Activated T-cell treated with anti-CD3 and anti-CD28 coated beads for 24 hours (primary cell): ENCODE measurements at places on chromosomes 16 and 17.

DNA sequence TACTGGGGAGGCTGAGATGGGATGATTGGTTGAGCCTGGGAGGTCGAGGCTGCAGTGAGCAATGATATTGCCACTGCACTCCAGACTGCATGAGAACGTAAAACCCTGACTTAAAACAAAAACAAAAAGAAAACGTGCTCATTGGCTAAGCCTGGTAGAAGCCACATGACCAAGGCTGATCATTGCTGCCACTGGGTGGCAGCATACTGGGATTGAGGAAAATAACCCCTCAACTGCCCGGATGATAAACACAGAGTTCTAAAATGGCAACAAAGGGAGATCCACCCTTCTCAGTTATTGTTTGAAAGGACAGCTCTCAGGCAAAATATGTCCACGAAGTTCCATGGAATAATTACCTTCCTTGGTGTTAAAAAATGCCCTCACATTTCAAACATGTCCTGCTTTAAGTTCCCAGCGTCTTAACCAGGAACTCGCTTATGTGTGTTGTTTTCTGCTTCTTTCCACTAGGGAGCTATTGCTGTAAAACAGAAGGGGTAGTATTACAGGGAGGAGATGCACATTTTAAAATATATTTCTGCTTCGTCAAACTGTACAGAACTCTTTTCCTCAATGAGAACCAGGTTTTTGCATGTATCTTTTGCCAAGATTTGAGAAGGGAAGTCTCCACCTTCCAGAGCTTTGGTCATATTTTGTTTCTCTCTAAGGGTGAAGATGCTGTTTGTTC is 675.3 kb downstream of the MAF start:
- DNase-seq, result peak; percentile 38

DNA sequence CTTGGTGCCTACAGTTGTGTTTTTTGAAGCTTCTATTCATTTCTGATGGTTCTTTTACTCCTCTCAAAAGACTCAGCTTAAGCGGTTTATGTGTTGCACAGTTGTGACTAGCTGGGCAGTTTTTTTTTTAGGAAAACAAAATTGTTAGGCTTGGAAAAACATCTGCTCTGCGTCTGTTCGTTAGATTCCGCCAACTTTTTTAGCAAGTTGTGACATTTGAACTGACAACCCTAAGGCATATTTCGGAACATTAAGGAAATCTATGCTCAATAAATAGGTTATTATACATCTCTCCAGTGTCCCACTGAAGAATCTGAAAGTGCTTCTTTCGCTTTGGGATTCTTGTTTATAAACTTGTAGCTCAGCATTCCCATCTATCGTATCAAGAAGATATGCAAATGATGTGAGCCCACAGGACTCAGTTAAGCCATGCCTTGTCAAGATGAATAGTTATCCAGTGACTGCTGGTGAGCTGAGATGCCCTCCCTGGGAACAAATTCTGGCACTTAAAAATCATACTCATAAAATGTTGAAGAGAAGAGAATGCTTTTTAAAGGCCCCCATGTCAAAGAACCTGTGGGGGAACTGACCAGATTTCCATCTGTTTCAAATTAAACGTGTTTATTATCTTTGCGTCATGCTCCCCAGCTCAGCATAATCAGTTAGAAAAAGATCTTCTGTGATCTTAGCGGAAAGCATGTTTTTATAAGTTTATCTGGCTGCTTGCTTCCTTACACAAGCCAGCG is 109.0 kb upstream of the FAM20A start:
- no peak for DNase-seq

- DNase-seq, result no peak
Observed at GRCh38 chr16:66489385-66489784, 60.5 kb downstream of the TK2 start.

GRCh38 chr16:59440-60059 is 5.9 kb downstream of the SNRNP25 start:
- DNase-seq, result no peak

DNA sequence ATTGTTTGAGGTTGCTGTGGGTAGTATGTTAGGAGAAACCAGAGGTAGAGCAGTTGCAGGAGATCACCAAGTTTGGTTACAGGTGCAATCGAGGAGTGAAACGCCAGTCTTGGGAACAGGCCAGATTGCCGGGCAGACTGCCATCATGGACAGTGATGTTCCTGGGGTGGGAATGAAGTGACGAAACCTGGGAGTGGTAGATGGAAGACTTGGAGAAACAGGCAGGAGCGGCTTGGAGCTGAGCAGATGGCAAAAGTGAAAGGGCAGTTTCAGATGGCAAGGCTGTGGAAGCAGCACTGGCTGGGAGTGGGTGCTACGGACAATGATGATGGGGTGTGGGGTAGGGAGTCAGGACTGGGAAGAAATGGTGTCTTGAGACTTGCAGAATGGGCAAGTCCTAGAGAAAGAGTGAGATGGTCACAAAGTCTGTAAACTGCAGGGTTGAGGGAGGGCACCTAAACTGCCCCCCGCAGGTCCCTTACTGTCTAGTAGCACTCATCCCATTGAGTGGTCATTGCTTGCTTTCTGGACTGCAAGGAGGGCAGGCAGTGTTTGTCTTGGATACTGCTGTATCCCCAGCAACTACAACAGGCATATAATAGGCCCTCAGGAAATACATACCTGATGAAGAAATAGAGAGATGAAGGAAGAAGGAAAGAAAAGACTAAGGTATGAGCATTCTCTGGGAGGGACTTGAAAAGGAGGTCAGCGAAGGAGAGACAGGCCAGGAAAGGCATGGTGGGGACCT is 29.5 kb upstream of the ULK2 start:
- no peak for DNase-seq

DNA sequence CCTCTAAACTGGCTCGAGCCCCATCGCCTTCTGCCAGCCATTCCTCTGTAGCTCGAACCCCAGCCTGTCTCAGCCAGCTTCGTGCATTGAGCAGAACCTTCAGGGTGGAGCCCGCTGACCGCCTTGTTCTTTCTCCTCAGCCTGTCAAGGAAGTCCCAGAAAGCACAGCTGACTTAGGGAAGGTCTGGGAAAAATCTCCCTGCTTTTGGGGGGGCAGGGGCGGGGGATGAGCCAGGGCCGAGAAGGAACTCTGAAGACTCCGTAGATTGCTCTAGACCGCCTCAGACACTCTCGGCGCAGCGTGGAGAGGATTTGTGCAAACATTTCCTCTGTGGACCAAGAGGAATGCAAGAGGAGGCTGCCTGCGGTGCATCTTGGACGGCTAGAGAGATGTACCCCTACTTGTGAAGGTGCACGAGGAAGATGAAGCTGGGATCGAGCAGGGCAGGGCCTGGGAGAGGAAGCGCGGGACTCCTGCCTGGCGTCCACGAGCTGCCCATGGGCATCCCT is at the start of gene GLP2R:
TSS of gene GLP2R (plus strand) at position 284 of the 510 bp plus-strand sequence. CDS start at position 424, 140 bp downstream.
- no peak for DNase-seq

GRCh38 chr16:56894331-56894917 is 29.4 kb downstream of the SLC12A3 start:
- DNase-seq, result no peak

GRCh38 chr17:83125515-83126274 is 46.3 kb downstream of the METRNL start:
- DNase-seq, result no peak

- no peak for DNase-seq
Observed at GRCh38 chr17:64418506-64419339, 28.1 kb upstream of the PECAM1 start.
